ENCODE measurements at places on chromosomes 6 and 20.
A peak's percentile ranks its signal among the peaks of the same experiment; 100 is the strongest.

DNA sequence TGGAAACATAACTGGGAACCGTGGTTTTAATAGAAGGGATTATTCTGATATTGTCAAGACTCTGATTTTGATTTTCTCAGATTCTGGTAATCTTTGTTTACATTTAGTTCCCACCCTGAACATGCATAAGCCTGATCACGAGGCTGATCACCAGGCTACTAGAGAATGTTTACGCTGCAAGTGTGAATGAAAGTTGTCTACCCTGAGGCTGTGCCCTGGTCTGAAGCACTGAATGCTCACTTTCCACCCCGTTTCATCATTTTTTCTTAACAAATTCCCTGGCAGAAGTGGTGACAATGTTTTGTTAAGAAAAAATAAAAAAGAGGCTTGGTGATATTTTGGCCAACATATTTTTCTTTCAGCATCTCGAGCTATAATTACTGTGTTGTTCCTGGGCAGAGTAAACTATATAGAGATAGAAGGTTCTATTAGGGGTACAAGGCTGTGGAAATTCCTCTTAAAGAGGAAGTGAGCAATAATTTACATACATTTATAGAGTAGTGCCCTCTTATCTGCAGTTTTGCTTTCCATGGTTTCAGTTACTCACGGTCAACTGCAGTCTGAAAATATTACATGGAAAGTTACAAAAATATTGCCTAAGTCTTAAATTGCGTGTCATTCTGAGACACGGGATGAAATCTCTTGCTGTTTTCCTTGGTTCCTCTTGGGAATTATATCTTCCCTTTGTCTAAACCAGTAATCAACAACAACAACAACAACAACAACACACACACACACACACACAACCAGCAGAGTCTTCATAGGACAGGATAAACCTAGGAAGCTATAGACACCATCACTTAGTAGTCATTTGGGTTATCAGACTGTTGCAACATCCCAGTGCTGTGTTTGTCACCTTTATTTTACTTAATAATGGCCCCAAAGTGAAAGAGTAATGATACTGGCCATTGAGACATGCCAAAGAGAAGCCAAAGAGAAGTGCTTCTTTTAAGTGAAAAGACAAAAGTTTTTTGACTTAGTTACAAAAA lies 566.6 kb upstream of the CITED2 start:
- no peak for DNase-seq

DNA sequence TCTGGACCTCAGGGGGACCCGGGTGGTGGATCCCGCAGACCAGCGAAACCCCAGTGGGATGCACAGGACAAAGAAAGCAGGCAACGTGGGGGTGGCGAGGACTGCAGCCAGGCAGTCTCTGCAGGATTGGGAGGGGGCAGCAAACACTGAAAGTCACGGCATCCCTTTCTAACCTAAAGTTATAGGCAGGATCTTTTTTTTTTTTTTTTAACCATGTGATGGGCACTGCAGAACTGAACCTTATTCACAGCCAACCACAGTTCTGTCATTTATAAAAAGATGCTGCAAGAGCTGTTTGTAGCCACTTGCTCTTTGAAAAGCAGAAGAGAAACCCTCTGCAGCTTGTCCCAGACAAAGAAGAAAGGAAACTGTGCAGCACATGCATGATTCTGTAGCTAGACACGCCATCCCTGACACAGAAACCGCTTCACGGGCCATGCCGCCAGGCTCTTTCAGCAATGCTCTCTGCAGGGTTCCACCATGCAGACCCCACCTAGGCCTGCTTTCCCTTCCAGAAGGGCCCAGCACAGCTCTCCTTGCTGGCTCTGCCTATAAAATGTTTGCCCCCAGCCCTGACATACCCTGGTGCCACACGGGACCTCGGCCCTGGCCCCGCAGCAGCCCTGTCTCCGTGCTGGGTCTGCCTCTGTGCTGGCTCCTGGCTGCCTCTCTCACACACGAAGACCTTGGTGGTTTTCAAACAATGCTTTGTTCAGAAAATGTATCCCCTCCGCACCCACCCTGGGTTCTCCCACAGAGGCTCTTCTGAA lies 70.8 kb downstream of the PYGB start:
- DNase-seq = no peak

GRCh38 chr6:141464896-141465295 lies 667.8 kb upstream of the GJE1 start:
- DNase-seq = no peak

- no peak for DNase-seq
These were observed 99.3 kb downstream of the ERMARD start for GRCh38 chr6:169850746-169851145.

DNA sequence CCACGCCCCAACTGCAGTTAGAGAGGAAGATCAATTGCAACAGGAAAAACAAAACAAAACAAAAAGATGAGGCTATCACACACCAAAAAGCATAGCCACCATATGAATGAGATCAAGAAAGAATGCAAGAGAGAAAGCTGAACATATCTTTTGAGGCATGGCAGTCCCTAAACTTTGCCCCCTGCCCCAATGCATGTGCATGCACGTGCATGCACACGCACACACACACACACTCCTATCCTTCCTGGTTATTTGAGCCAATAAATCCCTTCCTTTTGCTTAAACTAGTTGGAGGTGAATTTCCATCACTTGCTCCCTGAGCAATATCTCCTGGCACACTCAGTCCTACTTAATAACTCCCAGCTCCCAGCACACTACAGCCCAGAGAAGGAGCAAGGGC lies 48.6 kb upstream of the FOXP4 start:
- DNase-seq = no peak

DNA sequence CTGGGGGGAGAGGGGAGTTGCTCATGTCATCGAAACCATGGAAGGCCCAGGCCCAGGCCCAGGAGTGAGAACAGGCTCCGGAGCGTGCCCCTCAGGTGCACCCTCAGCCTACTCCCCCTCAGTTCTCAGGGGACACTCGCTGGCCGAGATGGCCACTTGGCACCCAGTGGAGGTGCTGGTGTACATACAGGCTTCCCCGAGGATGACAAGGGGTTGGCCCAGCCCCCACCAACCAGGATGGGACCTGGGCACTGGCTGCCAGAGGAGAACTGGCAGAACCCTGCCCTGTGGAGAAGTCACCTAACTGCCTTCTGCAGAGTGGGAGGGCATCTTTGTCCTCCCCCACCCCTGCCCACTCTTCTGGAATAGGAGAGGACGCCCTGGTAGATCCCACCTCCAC lies 9.5 kb downstream of the NKX2-2 start:
- no peak for DNase-seq

- no peak for DNase-seq
These were observed 36.1 kb upstream of the NAA20 start for GRCh38 chr20:19981031-19981451.

DNA sequence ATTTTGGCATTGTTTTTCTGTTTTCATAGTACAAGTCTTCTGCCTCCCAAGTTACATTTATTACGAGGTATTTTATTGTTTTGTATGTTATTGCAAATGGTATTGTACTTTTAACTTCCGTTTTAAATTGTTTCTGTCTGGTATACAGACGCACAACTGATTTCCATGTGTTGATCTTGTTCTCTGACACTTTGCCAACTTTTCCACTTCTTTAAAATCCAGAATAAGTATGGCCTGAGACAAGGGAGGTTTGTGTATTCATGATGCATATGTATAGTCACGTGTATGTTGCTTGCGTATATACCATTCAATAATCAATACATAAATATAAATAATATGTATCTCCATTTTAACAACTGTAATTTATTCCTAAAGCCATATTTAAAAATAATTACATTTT lies 41.2 kb downstream of the THBS2 start:
- no peak for DNase-seq

GRCh38 chr20:1696521-1697209 lies 39.1 kb upstream of the SIRPG start:
- DNase-seq = no peak

- no peak for DNase-seq
These were observed 1.2 kb upstream of the CPNE1 start for GRCh38 chr20:35665949-35666288.

GRCh38 chr20:10672624-10673127 lies 1.1 kb downstream of the JAG1 start:
- DNase-seq = no peak

GRCh38 chr6:106069478-106069877 lies 16.7 kb upstream of the PRDM1 start:
- no peak for DNase-seq

GRCh38 chr6:16769131-16769985 lies 8.1 kb upstream of the ATXN1 start:
- peak; percentile 44 for DNase-seq

DNA sequence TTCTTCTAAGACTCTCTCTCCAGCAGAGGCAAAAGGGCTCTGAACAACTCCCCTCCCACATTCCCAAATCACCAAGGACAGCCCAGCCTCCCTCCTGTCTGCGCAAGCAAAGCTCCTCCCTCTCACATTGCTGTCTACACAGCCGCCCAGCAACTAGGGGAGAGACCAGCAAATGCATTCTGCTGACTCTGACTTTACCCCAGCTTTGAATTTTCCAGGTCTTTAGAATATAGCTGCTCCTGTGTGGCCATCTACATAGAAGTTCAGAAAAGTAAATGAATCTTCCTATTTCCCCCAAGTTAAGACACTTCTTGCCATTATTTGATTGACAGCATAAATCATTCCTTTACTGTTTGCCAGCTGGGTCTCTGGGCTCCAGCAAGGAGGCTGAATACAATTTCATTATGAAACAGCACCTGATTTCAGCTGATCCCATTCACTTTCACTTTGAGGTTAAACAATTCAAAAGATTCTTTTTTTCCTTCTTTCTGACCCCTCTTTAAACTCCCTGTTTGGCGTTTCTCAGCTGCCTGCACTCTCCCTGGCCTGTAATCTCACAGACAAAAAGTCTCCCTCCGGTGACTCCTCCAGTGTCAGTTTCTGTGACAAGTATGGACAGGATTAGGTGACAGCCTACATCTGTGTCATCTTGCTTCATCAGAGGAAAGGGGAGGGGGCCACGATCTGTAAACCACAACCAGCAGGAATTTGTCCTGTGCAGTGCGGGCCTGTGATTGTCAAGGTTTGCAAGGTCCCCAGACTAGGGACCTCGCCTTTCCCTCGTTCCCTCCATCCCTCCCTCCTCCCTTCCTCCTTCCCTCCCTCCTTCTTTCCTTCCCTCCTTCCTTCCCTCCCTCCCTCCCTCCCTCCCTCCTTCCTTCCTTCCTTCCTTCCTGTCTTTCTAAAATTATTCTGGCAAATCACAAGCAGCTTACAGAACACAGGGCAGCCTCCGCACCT lies 205.6 kb upstream of the RIN2 start:
- DNase-seq = no peak

GRCh38 chr6:26105109-26105730 lies 18.0 kb downstream of the HFE start:
- no peak for DNase-seq

GRCh38 chr6:150813993-150814359 lies 51.5 kb upstream of the MTHFD1L start:
- no peak for DNase-seq

DNA sequence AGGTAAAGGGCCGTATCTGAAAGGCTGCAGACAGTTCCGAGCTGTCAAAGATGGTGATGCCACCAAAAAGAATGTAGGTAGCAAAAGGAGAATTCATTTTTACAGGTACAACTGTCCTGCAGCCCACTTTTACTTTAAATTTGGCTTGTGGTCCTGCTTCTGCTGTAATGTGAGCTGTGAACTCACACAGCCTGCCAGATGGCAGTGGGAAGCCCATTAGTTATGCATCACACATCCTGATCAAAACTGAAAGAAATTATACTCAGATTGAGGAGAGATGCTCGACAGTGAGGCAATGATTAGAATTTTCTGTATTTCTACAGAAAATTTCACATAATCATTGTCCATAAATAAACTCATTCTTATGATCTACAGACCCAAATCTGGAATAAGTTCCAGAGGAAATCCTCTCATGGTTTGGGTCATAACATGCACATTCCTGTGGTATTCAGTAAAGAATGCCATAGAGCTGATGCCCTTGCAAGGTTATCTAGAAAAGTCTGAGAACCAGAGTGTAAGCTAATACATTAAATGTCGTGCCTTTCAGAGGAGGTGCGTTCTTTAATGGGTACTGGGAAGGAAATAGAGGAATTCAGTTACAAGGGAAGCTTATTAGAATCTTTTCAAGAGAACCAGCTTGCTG lies 23.9 kb upstream of the E2F3 start:
- no peak for DNase-seq

GRCh38 chr20:46990017-46990595 lies 95.5 kb downstream of the EYA2 start:
- DNase-seq = no peak

- DNase-seq = no peak
These were observed 33.7 kb downstream of the GJA10 start for GRCh38 chr6:89927791-89928550.

GRCh38 chr20:38267296-38267695 lies 6.8 kb upstream of the KIAA1755 start:
- DNase-seq = no peak

DNA sequence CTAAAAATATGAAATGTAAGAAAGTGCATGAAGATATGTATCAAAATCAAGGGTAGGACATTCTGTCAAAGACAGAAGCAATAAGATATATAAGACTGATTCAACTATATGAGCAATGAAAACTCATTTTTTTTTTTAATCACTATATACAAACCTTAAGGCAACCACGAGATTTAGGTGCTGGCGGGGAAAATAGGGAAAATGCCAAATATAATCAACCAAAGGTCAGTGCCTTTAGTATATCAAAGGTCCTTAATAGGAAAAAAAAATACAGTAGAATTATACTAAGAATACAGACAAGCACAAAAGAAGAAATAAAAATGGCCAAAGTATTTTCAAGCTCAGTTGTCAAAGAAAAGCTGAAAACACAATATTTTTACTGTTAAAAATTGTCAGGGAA lies 24.1 kb downstream of the SUPT3H start:
- DNase-seq = no peak

- no peak for DNase-seq
These were observed 110.3 kb downstream of the COL19A1 start for GRCh38 chr6:69976591-69977090.

- DNase-seq = no peak
These were observed 19.6 kb downstream of the SCGN start for GRCh38 chr6:25671652-25672051.

DNA sequence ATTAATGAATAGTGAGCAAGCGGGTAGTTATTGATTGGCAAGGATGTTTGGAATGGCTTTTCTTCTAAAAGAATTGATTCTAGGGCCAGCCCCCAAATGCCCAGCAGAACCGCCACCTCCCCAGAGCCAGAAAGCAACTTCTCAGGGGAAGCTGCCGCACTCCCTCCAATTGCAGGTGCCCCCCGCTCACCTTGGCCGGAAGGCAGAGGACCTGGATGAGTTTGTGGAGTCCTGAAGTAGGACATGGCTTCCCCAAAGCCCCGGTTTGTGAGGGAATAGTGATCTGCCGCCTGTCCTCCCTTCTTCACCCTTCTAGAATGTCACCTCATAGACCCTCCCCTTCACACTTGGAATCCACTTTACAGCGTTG lies at the start of gene SPATA25:
Gene SPATA25, minus strand, starts transcription at position 277 of the 370 bp plus-strand sequence. Its CDS starts 32 bp downstream, at position 245.
- DNase-seq = no peak

DNA sequence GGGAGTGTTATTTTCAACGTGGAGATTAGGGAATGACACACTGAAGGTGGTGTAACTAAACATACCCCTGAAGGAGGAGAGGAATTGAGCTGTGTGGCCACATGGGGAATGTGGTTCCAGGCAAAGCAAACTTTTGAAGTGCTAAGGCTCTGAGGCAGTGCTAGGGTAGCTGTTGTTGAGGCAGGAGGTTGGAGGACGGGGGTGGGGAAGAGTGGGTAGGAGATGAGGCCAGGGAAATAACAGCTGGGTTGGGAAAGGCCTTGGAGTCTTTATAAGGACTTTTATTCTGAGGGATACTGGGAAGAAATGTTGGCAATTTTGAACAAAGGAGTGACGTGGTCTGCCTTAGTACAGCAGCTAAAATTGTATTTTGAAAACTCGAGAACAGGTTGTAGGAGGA lies 13.0 kb downstream of the RPRD1B start:
- no peak for DNase-seq

GRCh38 chr6:75196081-75196687 lies 9.7 kb downstream of the COL12A1 start:
- DNase-seq = no peak

Measured in activated T-cell treated with anti-CD3 and anti-CD28 coated beads for 1 hour (primary cell).